ENCODE measurements at places on chromosomes 16 and 17.

DNA sequence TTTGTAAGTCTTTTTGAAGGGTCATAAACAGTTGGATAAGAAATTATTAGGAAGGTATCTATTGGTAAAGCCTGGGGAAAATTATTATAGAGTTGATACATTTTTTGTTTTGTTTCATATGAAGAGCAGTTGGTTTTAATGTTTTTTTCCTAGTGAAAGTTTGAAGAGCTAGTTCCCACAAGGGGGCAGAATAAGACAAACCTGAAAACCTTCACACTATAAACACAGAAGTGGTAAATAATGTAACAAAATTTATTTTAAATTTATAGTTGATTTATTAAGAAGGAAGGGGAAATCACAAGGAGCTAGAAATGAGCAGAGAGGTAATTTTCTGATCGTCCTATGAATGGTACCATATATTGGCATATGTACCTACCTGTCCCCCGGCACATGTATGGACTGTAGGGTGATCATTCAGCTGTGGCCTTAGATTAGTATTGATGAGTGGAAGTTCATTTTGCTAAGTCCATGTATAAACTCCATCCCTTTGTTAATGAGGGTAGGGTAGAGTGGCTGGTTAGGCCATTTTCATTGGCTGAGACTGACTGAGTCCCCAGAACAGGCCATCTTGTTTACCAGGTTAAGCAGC is 116.3 kb downstream of the TANC2 start:
- no peak for DNase-seq

DNA sequence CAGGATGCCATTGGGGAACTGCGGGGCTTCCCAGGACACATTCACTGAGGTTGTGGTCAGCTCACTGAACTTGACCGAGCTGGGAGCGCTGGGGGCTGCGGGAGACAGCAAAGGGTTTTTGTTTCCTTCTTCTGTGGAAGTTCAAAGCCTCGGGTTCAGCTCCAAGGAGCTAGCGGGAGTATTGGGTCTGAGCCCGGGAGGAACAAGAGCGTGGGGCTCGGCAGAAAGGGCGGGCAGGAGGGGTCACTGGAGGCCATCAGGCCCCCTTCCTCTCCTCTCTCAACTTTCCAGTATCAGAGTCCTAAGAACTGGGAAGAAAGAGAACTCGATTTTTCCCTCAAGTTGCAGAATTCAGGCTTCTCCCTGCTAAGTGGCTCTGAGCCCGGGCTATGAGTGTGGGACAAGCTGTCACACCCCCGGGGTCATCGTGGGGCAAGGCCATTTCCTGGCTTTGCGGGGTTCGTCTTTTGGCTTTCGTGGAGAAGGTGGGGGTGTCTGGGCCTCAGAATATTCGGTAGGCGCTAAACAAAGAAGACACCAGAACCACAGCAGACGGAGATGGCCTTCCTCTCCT is 53.6 kb upstream of the CDC42EP4 start:
- DNase-seq = no peak

DNA sequence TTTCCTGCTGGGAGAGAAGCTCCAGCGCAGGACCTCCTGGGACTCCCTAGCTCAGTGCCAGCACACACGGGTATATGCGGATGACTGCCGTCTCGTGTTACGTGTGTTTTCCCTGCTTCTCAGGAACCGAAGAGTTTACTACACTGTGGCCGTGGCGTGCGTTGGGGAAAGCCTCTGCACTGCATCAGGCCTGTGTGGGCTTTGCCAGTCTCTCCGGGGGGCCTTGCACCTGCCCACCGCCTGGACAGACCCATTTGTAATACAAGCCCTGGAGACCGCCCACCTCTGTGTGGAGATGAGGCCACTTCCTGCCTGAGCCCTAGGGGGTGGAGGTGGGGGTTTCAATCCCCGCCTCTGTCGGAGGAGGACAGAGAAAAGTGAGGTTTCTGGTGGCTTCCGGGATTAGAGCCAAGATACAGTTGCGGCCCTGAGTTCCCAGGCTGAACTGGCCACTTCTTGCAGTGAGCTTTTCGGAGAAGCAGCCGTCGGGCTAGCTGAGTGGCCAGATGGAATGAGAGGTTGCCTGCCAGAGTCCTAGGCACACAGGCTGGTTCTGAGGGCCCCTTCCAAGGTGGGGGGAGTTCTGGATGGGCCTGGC is 43.4 kb upstream of the GSE1 start:
- DNase-seq = no peak

- no peak for DNase-seq
These were observed 48.2 kb downstream of the CEP112 start for GRCh38 chr17:66143657-66144282.

DNA sequence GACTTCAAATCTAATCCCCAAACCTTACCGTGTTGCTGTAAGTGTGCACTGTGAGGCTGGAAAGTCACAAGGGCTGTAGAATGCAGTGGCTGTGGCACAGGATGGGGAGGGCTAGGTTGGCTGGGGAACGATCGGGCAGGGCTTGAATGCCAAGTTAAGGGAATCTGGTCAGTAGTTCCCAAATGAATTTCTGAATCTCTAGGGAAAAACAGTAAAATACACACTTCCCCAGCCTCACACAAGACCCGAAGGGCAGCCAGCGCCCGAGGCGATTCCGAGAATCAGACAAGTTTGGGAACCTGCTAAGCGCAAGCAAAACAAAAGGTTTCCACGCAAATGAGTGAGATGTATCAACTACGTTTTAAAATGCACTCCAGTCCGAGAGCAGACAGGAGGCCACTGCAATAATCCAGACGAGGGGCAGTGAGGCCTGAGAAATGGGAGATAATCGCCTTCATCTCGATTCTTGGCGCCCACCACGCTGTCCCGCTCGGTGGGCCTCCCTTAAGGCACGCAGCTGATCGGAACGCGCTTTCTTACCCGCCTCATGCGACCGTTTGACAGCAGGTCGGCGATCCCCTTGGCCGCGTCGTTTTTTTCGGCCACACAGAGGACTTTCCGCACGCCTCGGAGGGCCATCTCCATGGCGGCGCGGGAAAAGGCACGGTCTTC is 599 bp downstream of the TOP3A start:
- DNase-seq = no peak

- DNase-seq = no peak
These were observed 1.3 kb downstream of the PLK1 start for GRCh38 chr16:23679986-23680336.

- DNase-seq = no peak
These were observed 2.4 kb downstream of the VEZF1 start for GRCh38 chr17:57985675-57985974.

Measured in CD4-positive, alpha-beta T cell treated with Interleukin-15 for 4 hours (primary cell).